ENCODE measurements at places on chromosomes 7 and 10.

GRCh38 chr10:113356794-113357680 lies 195.8 kb upstream of the HABP2 start:
- DNase-seq = no peak

DNA sequence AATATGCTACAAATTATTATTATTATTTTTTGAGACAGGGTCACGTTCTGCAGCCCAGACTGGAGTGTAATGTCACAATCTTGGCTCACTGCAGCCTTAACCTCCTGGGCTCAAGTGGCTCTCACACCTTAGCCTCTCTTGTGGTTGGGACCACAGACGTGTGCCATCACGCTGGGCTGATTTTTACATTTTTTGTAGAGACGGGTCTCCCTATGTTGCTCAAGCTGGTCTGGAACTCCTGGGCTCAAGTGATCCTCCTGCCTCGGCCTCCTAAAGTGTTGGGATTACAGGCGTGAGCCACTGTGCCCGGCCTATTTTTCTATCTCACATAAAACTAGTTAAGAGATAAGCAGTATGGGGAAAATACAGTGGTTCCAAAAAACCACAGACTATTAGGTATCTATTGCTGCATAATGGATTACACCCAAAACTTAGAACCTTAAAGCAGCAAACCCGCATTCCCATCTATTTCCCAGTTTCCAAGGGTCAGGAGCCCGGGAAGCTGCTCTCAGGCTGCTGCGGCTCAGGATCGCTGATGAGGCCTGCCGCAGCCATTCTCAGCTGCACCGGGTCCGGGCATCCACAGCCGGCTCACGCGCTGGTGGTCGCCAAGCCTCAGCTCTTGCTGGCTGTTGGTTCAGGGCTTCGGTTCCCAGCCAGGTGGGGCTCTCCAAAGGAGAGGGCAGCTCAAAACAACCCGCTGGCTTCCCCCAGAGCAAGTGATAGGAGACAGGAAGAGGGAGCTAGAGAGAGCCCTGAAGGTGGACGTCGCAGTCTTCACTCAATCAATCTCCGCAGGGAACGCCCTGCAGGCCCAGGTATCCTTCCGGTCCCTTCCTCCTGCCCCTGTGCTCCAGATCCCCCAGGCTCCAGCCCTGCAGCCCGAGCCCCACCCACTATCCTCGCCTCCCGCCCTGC lies 128.2 kb downstream of the UBE2H start:
- DNase-seq = no peak

DNA sequence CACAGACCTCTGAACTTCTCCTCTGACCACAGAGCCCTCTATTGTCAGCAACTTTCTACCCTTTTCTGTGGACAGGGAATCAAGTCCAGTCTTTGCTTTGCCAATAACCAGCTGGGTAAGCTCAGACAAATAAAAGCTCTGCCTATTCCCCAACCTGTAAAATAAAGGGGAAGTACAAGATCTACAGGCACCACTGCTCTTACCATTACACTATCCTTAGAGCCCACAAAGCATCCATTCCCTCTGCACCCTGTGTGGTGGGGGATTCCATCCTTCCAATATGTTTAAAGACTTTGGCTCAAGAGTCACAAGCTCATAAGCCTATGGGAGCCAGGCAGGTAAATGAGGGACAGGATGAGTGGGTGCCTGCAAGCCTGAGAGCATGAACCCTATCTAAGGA lies 88.2 kb downstream of the PARD3 start:
- no peak for DNase-seq

- no peak for DNase-seq
Observed at GRCh38 chr10:49273082-49273465, 25.9 kb upstream of the C10orf71 start.
